Effector memory CD4-positive, alpha-beta T cell (primary cell): ENCODE measurements at places on chromosomes 2 and 18.
A peak's percentile ranks its signal among the peaks of the same experiment; 100 is the strongest.

GRCh38 chr2:37553411-37554154, 117.9 kb downstream of the CDC42EP3 start:
- no peak for DNase-seq

DNA sequence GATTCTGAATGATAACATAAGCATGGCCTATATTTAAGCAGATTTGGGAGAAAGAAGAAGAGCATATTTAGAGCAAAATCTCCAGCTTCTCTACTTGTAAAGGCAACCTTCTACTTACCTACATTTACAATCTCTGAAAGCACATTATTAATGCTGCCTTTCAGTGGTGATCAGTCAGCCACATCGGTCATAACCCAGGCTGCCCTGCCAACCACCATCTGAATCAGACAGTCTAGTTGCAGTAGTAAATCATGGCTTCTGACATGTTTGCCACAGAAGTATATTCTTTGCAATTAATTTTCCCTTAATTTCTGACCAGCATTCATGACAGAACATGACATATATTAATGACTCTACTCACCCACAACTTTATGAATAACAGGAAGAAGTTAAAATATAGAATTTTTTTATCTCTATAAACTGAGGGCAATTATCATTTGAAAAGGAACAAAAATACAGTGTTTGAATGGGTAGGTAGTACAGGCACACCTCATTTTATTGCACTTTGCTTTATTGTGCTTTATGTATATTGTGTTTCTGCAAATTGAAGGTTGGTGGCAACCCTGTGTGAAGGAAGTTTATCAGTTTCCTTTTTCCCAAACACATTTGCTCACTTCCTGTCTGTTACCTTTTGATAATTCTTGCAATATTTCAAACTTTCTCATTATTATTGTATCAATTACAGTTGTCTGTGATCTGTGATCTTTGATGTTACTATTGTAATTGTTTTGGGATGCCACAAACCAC, 531.6 kb upstream of the CHAC2 start:
- DNase-seq: no peak

DNA sequence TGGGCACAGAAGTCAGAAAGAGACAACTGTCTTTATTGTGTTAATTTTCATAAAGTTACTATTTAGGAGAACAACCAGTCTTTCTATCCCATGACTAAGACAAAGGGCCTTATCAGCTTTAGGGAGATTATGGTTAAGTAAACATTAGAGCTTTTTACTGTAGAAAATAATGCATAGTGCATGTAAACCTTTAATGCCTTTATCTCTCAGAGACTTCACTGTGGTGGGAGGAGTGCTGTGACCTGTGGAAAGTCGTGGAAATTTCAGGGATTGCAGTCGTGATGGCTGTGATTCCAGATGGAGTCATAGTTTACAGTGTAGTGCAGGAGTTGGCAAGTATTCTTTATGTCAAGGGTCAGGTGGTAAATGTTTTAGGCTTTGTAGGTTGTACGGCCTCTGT, 15.8 kb downstream of the ZNF236 start:
- no peak for DNase-seq

GRCh38 chr18:2083691-2084090, 487.6 kb downstream of the METTL4 start:
- DNase-seq: no peak

- DNase-seq: no peak
Observed at GRCh38 chr2:143828763-143829537, 691.0 kb downstream of the ZEB2 start.

- peak; percentile 4 for DNase-seq
Observed at GRCh38 chr2:119929537-119929936, 83.3 kb upstream of the EPB41L5 start.

GRCh38 chr18:49819823-49820671, 6.7 kb upstream of the ACAA2 start:
- DNase-seq: peak; percentile 24

DNA sequence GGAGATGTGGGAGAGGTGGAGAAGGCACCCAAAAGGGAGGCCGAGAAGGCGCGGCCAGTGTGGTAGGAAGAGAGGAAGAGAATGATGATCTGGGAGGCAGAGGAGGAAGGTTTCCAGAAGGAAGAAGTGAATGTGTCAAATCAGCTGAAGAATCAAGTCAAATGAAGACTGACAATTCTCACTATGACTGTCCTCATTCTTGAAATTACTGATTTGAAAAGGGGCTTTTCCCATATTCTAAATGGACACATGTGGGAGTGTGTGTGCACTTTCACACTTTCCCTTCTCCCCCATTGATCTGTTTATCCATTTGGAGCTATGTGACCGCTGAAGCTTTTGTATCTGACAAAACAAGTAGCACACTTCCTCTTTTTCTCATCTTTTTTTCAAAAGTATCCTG, 6.1 kb downstream of the AFF3 start:
- DNase-seq: no peak

DNA sequence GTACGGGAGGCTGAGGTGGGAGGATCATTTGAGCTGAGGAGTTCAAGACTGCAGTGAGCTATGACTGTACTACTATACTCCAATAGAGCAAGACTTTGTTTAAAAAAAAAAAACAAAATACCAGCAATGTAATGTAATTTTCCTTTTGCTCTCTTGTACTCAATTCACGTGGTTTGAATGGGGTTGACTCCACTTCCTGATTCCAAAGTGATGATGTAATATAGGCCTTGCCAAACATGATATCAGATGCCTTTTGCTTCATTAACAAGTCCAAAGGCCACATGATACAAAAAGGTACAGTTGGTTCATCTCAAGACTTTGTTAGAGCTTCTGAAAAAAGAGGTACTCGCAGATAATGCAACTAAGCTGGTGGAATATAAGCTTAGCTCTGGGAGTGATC, 321.8 kb downstream of the ZEB2 start:
- no peak for DNase-seq

GRCh38 chr2:193506035-193506434, 1311.3 kb upstream of the TMEFF2 start:
- DNase-seq: no peak

- no peak for DNase-seq
Observed at GRCh38 chr2:164028814-164029534, 293.2 kb upstream of the FIGN start.

GRCh38 chr2:85935170-85935745, 46.5 kb upstream of the ST3GAL5 start:
- no peak for DNase-seq

- DNase-seq: no peak
Observed at GRCh38 chr2:156800781-156801361, 364.7 kb downstream of the GPD2 start.

- DNase-seq: no peak
Observed at GRCh38 chr2:172977270-172978062, 98.2 kb upstream of the MAP3K20 start.

GRCh38 chr2:132383956-132384355, 32.6 kb upstream of the GPR39 start:
- no peak for DNase-seq

DNA sequence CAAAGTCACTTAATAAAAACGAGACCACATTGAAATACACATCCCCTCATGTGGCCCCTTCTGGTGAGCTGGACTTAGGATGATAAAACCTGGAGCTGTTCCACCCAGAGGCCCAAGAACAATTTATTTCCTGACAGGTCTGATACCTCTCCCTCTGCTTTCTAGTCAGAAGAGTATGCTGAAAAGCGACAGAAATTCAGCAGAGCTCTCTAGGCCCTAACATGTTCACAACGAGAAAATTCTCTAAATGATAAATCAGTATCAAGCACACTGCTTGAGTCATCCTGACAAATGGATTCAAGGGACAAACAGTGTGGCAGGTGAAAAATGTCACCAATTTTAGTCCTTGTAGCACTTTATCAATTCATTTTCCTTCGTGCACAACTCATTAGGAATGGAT, 233.5 kb downstream of the PID1 start:
- no peak for DNase-seq

GRCh38 chr2:179302149-179302548, 37.5 kb upstream of the SESTD1 start:
- no peak for DNase-seq

- DNase-seq: no peak
Observed at GRCh38 chr2:121258051-121258450, 27.0 kb downstream of the TFCP2L1 start.

GRCh38 chr2:233223059-233223894, 28.2 kb upstream of the ATG16L1 start:
- DNase-seq: no peak

DNA sequence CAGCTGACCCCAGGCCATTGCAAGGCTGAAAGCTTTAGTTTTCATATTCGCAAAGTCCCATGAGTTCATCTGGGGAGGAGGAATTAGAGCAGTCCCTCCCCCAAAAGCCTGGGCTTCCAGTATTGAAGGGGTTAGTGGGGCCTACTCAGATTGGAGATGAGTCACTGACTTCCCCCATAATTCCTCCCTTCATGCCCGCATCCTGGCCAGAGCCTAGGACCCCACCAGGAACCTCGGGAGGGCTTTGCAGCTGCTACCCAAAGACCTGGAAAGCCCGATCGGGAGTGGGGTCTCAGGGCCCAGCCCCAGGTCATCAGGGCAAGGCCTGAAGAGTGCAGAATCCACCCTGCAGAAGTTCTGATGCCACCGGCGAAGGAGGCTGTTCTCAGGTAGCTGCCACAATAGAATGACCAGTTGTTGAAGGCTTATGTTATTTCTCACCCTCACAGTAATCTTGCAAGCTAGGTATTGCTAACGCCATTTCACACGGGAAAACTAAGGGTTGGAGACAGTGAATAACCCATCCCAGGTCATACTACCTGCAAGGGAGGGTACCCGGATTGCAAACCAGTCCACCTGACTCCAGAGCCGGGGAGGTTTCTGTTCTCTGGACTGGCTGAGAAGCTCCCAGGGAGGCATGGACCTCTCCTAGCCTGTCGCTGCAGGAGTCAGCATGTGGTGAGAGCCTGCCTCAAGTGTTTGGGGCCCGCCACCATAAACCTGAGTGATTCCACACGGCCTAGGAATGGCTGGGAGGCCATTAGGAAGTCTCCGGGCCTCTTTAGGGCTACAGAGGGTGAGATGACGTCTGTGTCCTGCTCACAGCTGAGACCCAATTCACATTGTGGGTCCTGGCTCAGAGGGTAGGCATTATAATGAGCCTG, 5.8 kb upstream of the ARID5A start:
- no peak for DNase-seq

DNA sequence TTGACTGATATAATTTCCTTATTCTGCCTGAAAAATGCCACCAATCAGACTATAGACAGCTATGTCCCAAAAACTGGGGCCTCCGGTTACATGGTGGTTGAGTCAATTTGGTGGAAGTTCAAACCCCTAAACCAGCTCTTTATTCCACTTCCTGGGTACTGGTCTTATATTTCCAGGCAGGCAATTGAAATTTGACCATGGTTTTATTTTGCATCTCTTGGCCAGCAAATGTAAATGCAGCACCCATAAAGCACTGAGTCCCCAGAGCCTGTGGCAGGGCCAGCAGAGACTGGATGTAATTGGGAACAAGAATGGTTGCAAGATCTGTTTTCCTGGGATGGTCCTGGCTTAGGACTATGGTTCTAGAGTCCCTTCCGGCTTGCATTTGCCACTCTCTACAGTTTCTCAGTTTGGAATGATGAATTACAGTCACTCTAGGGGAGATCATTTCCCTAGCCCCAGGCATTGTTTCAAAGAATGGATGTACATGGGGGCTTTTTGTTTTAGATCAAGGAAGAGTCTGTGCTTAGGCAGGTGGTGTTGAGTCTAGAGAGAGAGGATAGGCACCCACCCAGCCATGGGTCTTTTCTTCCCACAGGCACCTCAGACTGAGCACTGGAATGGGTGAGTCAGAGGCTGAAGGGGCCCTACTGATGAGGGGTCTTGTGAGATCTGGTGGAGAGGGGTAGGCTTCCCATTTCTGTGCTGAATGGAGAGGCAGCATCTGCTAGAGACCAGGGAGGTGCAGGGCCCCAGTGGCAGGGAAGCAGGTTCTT, 108.4 kb upstream of the CDC42EP3 start:
- DNase-seq: no peak

DNA sequence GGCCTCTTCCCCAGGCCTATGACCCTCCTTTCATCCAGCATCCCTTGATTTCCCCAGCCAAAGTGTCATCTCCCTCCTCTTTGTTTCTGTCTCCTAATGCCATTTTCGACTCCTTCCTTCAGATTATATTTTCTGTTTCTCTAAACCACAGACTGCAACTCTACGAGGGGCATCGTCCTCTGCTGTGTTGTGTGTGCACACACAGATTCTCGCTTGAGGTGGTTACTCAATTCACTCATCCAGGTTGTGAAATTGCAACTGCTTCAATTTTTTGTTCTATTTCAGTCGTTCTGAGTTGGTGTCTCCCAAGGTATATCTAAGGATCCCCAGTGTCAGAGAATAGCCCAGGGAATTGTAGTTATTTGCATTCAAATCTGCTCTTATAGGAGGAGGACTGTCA, 113.5 kb upstream of the NDUFV2 start:
- DNase-seq: no peak

DNA sequence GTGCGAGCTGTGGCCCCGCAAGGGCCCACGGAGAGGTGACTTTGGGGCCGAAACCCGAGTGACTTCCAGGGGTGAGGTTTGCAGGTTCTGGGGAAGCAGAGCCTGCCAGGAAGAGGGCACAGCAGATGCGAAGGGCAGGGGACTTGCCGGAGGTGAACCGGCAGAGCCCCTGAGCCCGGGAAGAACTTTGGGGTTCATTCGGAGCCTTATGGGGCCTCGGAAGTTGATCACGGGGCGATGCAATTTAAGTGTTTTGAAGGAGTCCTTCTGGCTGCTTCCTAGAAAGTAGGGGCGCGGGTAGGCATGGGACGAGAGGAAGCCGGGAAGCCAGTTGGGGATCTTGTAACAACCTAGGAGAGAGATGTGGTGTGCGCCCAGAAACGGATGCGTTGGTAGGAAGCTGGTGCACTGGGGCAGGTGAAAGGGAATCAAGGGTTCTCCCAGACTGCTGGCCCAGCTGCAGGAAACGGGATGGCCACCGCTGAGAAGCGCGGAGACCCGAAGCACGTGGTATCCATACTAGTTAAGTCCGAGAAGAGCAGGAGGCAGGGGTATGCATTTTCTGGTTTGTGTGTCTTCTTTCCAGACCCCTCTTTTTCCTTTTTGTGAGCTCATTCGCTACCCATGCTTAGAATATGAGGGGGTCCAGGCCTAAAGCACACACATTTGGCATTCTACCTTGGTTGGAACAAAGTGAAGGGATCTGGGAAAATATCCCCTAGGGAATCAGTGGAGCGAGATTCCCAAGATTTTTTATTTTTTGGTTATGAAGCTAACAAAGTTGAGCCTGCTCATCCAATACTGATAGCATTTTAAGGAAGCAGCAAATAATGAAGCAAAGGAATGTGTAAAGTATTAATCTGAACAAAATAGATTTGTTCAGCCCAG, 758 bp downstream of the SCLY start:
- no peak for DNase-seq

- DNase-seq: no peak
Observed at GRCh38 chr2:215332872-215333595, 21.2 kb downstream of the ATIC start.

GRCh38 chr18:59460072-59460420, 101.0 kb upstream of the LMAN1 start:
- DNase-seq: no peak

GRCh38 chr2:191789796-191790195, 57.1 kb downstream of the CAVIN2 start:
- no peak for DNase-seq
